ENCODE measurements at places on chromosomes 4 and X. TPM values are rescaled to one million over a fixed set of nuclear protein-coding genes. Genes with fewer than 3 reads are reported as not detected.

CTAG2 gene
- total RNA-seq = not detected

ADRA2C gene
- total RNA-seq = 6.2 TPM

RASGEF1B gene
- total RNA-seq = 3.3 TPM

RAB33A gene
- total RNA-seq = 0.24 TPM

VEGFC gene
- total RNA-seq = 5.4 TPM

ZFP92 gene
- 0.65 TPM for total RNA-seq

WDR45 gene
- 79.0 TPM for total RNA-seq

TSPAN6 gene
- total RNA-seq = 4.2 TPM

GAGE1 gene
- not detected for total RNA-seq

OTUD6A gene
- not detected for total RNA-seq

MAGEC3 gene
- total RNA-seq = not detected

ZMAT1 gene
- total RNA-seq = 3.8 TPM

TLR6 gene
- 2.3 TPM for total RNA-seq

OTC gene
- not detected for total RNA-seq

CENPVL1 gene
- not detected for total RNA-seq

STBD1 gene
- total RNA-seq = 27.2 TPM

DCTD gene
- total RNA-seq = 38.0 TPM

GJB1 gene
- not detected for total RNA-seq

TAF7L gene
- total RNA-seq = not detected

GPR143 gene
- not detected for total RNA-seq

HPRT1 gene
- total RNA-seq = 18.5 TPM

DUSP21 gene
- not detected for total RNA-seq

KCND1 gene
- 0.38 TPM for total RNA-seq

AMBN gene
- not detected for total RNA-seq

NEUROG2 gene
- total RNA-seq = not detected

C4orf50 gene
- not detected for total RNA-seq

HSFX2 gene
- total RNA-seq = not detected

LGI2 gene
- 2.3 TPM for total RNA-seq

COX7B2 gene
- total RNA-seq = not detected

RBMXL3 gene
- total RNA-seq = not detected

GPC3 gene
- 6.7 TPM for total RNA-seq

HPGD gene
- 1.3 TPM for total RNA-seq

SYTL4 gene
- total RNA-seq = 3.7 TPM

SLIT2 gene
- 10.2 TPM for total RNA-seq

FGFBP1 gene
- total RNA-seq = not detected

NUDT6 gene
- total RNA-seq = 16.1 TPM

ETDA gene
- not detected for total RNA-seq

ARHGAP36 gene
- not detected for total RNA-seq

ETDB gene
- total RNA-seq = not detected

STK32B gene
- 1.0 TPM for total RNA-seq

LDB2 gene
- total RNA-seq = 18.5 TPM

TTC29 gene
- total RNA-seq = not detected

RADX gene
- total RNA-seq = 0.97 TPM

UGT2B11 gene
- not detected for total RNA-seq

CSAG3 gene
- not detected for total RNA-seq

SORCS2 gene
- total RNA-seq = 1.2 TPM

SSX7 gene
- total RNA-seq = not detected

ZNF275 gene
- total RNA-seq = 5.1 TPM

TSPAN7 gene
- 26.6 TPM for total RNA-seq

TXK gene
- 0.43 TPM for total RNA-seq

AR gene
- 18.2 TPM for total RNA-seq

FGFR3 gene
- total RNA-seq = 2.9 TPM

DDIT4L gene
- total RNA-seq = 0.46 TPM

ATP6AP2 gene
- total RNA-seq = 41.0 TPM

SPOCK3 gene
- total RNA-seq = not detected

AFP gene
- total RNA-seq = not detected
